Adrenal gland (tissue), 19 donors: ENCODE measurements at places on chromosomes 3 and 15.

- DNase-seq = no peak
These were observed 12.2 kb downstream of the CAV3 start for GRCh38 chr3:8745619-8746370.

DNA sequence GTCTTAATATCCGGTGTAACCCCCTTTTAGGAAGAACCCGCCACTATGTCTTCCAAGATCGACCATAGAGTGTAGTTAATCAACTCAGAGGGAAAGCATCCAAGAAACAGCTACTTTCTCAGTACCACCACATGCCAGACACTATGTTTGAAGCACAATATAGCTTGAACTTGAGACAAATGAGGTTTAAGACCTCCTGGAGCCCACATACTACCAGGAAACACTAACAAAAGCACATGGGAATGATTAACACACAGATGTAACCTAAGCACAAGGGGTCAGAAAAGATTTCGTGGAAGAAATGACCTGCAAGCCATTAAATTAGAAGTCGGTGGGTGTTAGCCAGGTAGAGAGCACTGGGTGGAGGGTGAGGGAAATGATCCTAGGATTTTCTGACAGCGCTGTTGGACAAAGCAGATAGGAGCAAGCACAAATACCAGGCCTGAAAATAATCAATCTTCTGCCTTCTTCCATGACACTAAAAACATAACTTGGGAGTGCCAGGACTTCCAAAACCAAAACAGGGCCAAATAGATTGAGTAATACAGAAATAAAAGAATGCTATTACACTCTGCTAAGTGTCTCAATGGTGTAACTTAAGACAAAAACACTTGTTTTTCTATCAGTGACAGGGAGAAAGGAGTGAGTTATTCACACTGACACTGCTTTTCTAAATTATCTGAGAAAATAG is 213.7 kb downstream of the FOXP1 start:
- no peak for DNase-seq

GRCh38 chr3:111392894-111393398 is 149.1 kb upstream of the CD96 start:
- DNase-seq = no peak

- DNase-seq = peak; percentile 31
These were observed 44.8 kb downstream of the KBTBD12 start for GRCh38 chr3:127959873-127960272.

DNA sequence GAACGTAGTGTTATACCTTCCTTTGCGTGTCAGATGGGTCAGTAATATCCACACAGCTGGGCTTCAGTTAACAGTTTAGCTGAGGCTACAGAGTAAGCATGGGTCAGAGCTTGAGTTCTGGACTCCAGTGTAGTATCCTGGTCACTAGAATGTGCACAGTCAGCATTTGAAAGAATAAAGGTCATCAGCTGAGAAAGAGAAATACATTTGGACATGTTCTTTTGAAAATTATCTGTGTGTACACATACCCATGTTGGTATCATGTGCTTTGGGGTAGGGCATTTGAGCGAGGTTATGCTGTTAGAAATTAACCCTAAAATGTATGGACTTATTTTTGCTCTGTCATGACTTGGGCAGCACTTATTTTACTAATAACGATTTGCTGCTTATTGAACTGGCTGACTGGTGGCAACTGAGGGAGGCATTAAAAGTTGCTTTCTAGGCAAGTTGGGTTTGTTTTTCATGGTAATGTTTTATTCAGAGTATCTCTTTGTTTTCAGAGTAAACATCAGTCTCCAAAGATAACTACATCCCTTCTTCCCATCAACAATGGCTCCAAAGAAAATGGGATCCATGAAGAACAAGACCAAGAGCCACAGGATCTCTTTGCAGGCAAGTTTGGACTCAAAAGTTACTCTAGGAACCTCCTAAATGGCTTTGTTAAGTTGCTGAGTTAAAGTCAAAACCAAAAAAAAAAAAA is 16.4 kb downstream of the SNX1 start:
- DNase-seq = no peak
